ENCODE measurements at places on chromosomes 5 and 9.
A peak's percentile ranks its signal among the peaks of the same experiment; 100 is the strongest.

GRCh38 chr5:98768960-98769209, 4.6 kb upstream of the RGMB start:
- peak overlapping the region; percentile 70 for H3K4me3 ChIP-seq
- H3K36me3 ChIP-seq = no peaks in the 10 kb centered on the region
- DNase-seq = no peak
- H3K27me3 ChIP-seq = no peaks in the 10 kb centered on the region

GRCh38 chr9:106892632-106893031, 29.7 kb downstream of the ZNF462 start:
- DNase-seq = peak; percentile 89
- H3K4me3 ChIP-seq = no peak overlapping the region
- peak overlapping the region; percentile 93 for H3K27ac ChIP-seq

- H3K4me3 ChIP-seq = no peak overlapping the region
- no peaks in the 10 kb centered on the region for H3K4me1 ChIP-seq
- DNase-seq = no peak
- no peaks in the 10 kb centered on the region for H3K27me3 ChIP-seq
Observed at GRCh38 chr9:134959126-134959970, 41.6 kb upstream of the FCN1 start.

DNA sequence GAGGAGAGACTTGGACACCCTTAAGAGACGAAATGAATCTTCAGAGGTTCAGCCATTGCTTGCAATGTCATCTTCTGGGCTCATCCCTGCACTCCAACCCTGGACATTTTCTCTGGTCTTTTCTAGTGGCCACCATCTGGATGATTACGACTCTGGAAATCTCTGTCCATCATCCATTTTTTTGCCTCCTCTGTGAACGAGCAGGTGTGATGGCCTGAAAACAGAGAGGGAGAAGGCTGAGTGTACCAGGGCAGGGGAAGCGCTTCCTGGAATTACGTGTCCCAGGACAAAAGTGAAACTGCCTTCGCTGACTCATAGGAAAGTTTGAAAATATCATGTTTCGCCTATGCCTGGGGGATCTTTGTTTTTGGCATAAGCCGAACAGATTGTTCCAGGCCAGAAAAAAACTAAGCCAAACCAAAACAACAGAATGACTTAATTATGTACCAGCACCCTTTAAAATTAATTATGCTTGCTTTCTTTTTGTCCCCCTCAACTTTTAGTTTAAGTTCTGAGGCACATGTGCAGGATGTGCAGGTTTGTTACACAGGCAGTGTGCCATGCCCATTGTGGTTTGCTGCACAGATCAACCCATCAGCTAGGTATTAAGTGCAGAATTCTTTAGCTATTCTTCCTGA, 31.9 kb downstream of the ANKRD33B start:
- DNase-seq = peak; percentile 93
- H3K27me3 ChIP-seq = no peaks in the 10 kb centered on the region
- no peaks in the 10 kb centered on the region for H3K36me3 ChIP-seq
- no peak overlapping the region for H3K4me3 ChIP-seq
- H3K4me1 ChIP-seq = peaks cover 28% of the 10 kb centered on the region

DNA sequence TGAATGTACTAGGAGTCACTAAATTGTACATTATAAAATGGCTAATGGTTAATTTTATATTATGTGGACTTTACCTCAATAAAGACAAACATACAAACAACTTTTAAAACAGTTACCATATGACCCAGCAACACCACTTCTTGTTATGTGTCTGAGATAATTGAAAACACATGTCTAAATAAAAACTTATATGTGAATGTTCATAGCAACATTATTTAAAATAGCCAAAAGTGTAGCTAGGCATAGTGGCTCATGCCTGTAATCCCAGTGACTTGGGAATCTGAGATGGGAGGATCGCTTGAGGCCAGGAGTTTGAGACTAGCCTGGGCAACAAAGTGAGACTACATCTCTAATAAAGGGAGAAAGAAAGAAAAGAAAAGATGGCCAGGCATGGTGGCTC, 22.9 kb downstream of the SLC35A4 start:
- H3K27me3 ChIP-seq = no peaks in the 10 kb centered on the region
- no peak for DNase-seq
- no peaks in the 10 kb centered on the region for H3K36me3 ChIP-seq
- H3K27ac ChIP-seq = no peak overlapping the region
- H3K4me1 ChIP-seq = peaks cover 23% of the 10 kb centered on the region

- H3K27ac ChIP-seq = no peak overlapping the region
- peaks cover 3% of the 10 kb centered on the region for H3K4me1 ChIP-seq
- H3K36me3 ChIP-seq = no peaks in the 10 kb centered on the region
- H3K4me3 ChIP-seq = no peak overlapping the region
- no peak for DNase-seq
Observed at GRCh38 chr5:154356020-154356655, 89.7 kb upstream of the SAP30L start.

GRCh38 chr5:79853028-79853427, 138.0 kb downstream of the MTX3 start:
- no peak overlapping the region for H3K27ac ChIP-seq
- no peaks in the 10 kb centered on the region for H3K36me3 ChIP-seq
- DNase-seq = no peak
- no peaks in the 10 kb centered on the region for H3K27me3 ChIP-seq
- no peak overlapping the region for H3K4me3 ChIP-seq

- peak overlapping the region; percentile 96 for H3K27ac ChIP-seq
- DNase-seq = peak; percentile 79
- peaks cover 55% of the 10 kb centered on the region for H3K4me1 ChIP-seq
- no peak overlapping the region for H3K4me3 ChIP-seq
Observed at GRCh38 chr5:148912714-148913398, 86.4 kb downstream of the ADRB2 start.

DNA sequence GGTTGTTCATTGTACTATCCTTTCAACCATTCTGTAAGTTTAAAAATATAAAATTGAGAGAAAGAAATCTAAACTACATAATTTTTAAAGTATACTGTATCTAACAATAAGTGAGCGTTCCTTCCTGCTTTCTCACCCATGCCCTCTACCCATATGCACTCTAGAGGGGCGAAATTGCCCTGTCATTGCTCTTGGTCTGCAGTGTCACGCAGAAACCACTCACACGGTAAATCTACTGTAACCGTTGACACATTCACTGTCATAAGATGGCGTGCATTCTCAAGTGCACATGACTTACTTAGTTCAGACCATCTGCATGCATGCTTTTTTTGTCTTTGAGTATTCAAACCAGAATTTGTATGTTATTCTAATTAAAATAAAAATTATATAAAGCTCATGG, 55.7 kb upstream of the NIPBL start:
- H3K4me1 ChIP-seq = no peaks in the 10 kb centered on the region
- H3K27me3 ChIP-seq = peaks cover 2% of the 10 kb centered on the region
- no peaks in the 10 kb centered on the region for H3K36me3 ChIP-seq
- H3K27ac ChIP-seq = no peak overlapping the region

Data from endothelial cell of umbilical vein (primary cell).